ENCODE measurements at places on chromosomes 16 and 17. TPM values are rescaled to one million over a fixed set of nuclear protein-coding genes. Genes with fewer than 3 reads are reported as not detected.
A peak's percentile ranks its signal among the peaks of the same experiment; 100 is the strongest.

CACNA1H gene
- total RNA-seq: 38.1 TPM

CDH16 gene
- 0.55 TPM for total RNA-seq

TMEM238L gene
- total RNA-seq: not detected

ITGB4 gene
- total RNA-seq: 26.4 TPM

C16orf92 gene
- not detected for total RNA-seq

NAA60 gene
- 41.1 TPM for total RNA-seq

WNK4 gene
- total RNA-seq: 4.2 TPM

TEKT5 gene
- 0.52 TPM for total RNA-seq

FADS6 gene
- total RNA-seq: 0.82 TPM

MYOCD gene
- total RNA-seq: 0.07 TPM

NUPR1 gene
- total RNA-seq: 4.8 TPM

CASKIN2 gene
- total RNA-seq: 31.2 TPM

FOXC2 gene
- 11.3 TPM for total RNA-seq

RTN4RL1 gene
- 1.7 TPM for total RNA-seq

KCNH6 gene
- 9.0 TPM for total RNA-seq

ERI2 gene
- 27.7 TPM for total RNA-seq

GRCh38 chr16:53061256-53061655, 6.5 kb downstream of the CHD9 start:
- peaks cover 9% of the 10 kb centered on the region for H3K36me3 ChIP-seq
- H3K4me3 ChIP-seq: no peak overlapping the region
- no peak for DNase-seq
- peaks cover 24% of the 10 kb centered on the region for H3K4me1 ChIP-seq

GRCh38 chr16:30069611-30070462, 4.3 kb downstream of the ALDOA start:
- no peak for DNase-seq
- H3K4me3 ChIP-seq: no peak overlapping the region
- no peaks in the 10 kb centered on the region for H3K27me3 ChIP-seq
- peaks cover 27% of the 10 kb centered on the region for H3K36me3 ChIP-seq
- H3K4me1 ChIP-seq: peaks cover 12% of the 10 kb centered on the region
- peak overlapping the region; percentile 42 for H3K27ac ChIP-seq

DNA sequence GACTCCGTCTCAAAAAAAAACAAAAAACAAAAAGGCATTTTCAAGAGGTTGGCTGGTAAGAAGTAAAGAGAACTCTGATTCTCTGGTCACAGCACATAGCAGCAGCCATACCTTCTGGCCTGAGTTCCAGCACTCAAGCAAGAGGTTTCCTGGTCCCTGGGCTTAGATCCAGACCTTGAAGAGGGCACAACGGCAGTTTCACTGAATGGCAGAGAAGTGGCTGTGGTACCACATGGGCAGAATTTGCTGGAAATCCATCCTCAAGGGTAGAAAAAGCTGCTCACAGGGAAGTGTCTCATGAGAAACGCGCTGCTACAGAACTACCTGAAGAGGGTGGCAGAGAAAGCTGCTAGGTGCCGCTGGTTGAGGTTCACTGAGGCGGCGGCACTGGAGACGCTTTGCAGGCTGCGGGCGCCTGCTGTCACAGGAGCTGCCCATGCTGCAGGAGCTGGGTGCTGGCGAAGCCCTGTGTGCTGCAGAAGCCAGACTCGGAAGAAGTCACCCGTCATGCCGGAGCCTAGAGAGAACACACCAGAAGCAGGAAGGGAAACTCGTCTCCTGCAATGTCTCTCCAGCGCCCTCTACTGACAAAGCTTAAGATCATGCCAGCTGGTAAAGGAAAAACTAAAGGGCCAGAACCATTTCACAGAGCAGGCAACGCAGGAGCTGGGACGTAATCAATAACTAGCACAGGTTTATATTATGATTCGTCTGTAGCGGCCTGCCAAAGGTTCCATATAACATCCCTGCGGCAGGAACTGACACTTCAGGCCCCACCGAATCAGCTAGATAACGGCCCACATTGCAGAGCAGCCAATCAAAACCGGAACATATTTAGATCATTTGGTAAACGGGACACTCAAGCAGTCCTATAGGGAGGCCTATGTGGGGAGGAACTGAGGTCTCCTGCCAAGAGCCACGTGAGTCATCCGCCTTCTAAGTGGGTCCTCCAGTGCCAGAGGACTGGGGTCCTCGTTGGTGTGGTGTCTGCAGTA, 5.4 kb upstream of the ZNF213 start:
- H3K4me1 ChIP-seq: peaks cover 25% of the 10 kb centered on the region
- DNase-seq: no peak
- peak overlapping the region; percentile 77 for H3K4me3 ChIP-seq
- peak overlapping the region; percentile 85 for H3K27ac ChIP-seq

- H3K36me3 ChIP-seq: no peaks in the 10 kb centered on the region
- H3K27me3 ChIP-seq: peaks cover 32% of the 10 kb centered on the region
Measured at GRCh38 chr17:79420318-79421243, 190.3 kb downstream of the RBFOX3 start.

DNA sequence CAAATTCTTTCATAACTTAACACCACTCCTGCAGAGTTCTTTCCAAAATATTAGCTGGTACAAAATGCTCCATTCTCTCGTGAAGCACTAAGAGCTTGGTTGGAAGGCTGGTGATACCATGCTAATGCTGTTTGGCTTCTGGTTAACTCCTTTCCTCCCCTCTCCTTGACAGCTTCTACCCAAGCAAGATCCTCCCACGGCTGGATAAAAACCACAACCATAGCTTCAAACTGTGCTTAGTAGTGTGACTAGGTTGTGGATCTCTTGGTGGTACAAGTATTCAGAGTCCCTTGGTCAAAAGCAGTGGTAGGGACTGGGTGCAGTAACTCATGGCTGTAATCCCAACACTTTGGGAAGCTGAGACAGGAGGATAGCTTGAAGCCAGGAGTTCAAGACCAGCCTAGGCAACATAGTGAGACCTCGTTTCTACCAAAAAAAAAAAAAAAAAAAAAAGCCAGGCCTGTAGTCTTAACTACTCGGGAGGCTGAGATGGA, 2.3 kb downstream of the PHAF1 start:
- DNase-seq: no peak
- H3K36me3 ChIP-seq: peaks cover 6% of the 10 kb centered on the region
- H3K27me3 ChIP-seq: no peaks in the 10 kb centered on the region
- H3K4me1 ChIP-seq: peaks cover 19% of the 10 kb centered on the region
- peak overlapping the region; percentile 96 for H3K27ac ChIP-seq

GRCh38 chr16:53309457-53309856, 124.8 kb upstream of the RBL2 start:
- no peaks in the 10 kb centered on the region for H3K27me3 ChIP-seq
- H3K36me3 ChIP-seq: peaks cover 36% of the 10 kb centered on the region
- H3K27ac ChIP-seq: no peak overlapping the region

GRCh38 chr17:40857535-40857934, 9.5 kb downstream of the KRT12 start:
- H3K27ac ChIP-seq: peak overlapping the region; percentile 84
- H3K27me3 ChIP-seq: no peaks in the 10 kb centered on the region

DNA sequence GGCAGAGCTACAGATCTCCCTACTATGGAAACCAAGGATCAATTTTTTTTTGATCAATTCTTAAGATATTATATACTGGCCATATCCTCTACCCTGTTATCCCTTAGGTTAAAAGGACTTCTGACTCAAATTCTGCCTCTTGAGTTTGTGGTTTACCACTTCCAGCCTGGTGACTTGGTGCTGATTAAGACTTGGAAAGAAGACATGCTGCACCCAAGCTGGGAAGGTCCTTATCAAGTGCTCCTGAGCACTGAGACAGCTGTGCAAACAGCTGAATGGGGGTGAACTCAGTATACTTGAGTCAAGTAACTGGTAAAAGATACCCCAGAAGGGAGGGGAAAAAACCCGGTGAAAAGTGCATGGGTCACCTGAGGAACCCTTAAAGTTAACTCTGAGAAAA, 20.5 kb upstream of the SPACA3 start:
- H3K4me3 ChIP-seq: no peak overlapping the region
- H3K36me3 ChIP-seq: no peaks in the 10 kb centered on the region
- DNase-seq: no peak
- peaks cover 2% of the 10 kb centered on the region for H3K27me3 ChIP-seq

DNA sequence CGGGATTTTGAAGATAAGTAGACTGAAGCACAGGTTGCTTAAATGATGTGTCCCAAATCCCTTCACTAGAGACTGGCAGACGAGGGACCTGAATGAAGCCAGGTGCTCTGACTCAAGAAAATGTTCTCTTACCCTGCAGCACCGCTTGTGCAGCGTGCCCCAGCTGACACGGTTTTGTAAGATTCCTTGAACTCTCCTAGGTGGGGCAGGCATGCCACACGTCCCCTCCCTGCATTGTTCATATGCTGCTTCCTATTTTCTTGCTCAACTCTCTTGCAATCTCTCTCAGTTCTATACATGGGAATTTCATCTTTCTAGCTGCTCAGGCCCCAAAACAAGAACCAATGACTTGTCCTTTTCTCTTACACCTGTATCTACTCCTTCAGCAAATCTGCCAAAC, 22.1 kb upstream of the HNF1B start:
- no peaks in the 10 kb centered on the region for H3K4me1 ChIP-seq
- peak overlapping the region; percentile 14 for H3K4me3 ChIP-seq
- DNase-seq: no peak
- peaks cover 19% of the 10 kb centered on the region for H3K27me3 ChIP-seq
- no peaks in the 10 kb centered on the region for H3K36me3 ChIP-seq

DNA sequence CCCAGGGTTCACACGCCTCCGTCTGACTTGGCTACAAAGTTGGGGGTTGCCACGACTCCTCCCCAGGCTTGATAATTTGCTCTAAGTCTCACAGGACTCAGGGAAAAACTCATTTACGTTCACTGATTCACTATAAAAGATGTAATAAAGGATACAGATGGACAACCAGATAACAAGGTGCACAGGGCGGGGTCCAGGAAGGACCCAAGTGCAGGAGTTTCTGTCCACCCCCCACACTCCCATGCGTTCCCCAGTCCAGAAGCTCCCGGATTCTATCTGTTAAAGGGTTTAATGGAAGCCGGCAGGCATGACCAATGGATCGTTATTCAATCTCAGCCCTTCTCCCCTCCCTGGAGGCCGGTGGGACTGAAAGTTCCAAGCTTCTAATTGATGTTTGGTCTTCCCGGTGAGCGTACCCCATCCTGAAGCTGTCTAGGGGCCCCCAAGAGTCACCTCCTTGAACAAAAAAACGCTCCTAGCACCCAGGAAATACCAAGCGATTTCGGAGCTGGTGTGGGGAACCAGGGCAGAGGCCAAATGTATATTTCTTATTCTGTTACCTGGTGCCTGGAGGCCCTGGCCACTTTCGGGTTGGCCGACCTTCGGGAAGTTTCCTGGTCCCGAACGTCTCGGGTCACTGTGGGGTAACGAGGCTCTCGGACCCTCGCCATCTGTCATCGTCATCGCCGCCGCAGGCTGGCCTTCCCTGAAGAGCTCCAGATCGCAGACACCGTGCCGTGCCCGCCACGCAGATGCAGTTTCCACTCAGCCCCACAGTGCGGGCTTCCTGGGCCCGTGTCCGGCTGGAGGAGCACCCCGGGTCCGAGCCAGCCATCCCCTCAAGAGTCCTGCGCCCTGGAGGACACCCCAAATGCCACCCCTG, 13.5 kb upstream of the METRNL start:
- no peaks in the 10 kb centered on the region for H3K27me3 ChIP-seq
- no peak overlapping the region for H3K27ac ChIP-seq
- peaks cover 20% of the 10 kb centered on the region for H3K4me1 ChIP-seq
- no peak overlapping the region for H3K4me3 ChIP-seq
- H3K36me3 ChIP-seq: peaks cover 3% of the 10 kb centered on the region

DNA sequence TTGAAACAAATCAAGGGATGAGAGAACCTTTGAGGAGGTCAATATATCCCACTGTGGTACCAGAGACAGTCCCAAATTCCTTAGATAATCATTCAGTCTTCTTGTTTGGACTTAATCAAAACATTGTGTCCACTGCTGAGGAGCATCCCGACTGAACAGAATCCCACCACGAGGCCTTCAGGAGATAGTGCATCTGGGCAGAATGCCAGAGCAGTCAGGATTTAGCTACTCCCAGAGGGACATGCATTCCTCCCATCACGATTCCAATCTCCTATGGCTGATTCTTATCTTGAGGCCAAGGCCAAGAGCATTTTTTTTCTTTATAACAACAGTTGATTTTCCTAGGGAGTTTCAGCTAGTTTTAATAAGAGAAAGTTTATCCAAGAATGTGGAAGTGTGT, 87.4 kb upstream of the COX10 start:
- DNase-seq: no peak
- no peak overlapping the region for H3K27ac ChIP-seq
- no peak overlapping the region for H3K4me3 ChIP-seq
- H3K27me3 ChIP-seq: no peaks in the 10 kb centered on the region

GRCh38 chr16:20846030-20846429, 39.7 kb downstream of the REXO5 start:
- H3K27me3 ChIP-seq: no peaks in the 10 kb centered on the region
- peaks cover 5% of the 10 kb centered on the region for H3K4me1 ChIP-seq
- peaks cover 8% of the 10 kb centered on the region for H3K36me3 ChIP-seq
- H3K27ac ChIP-seq: no peak overlapping the region
- no peak overlapping the region for H3K4me3 ChIP-seq

DNA sequence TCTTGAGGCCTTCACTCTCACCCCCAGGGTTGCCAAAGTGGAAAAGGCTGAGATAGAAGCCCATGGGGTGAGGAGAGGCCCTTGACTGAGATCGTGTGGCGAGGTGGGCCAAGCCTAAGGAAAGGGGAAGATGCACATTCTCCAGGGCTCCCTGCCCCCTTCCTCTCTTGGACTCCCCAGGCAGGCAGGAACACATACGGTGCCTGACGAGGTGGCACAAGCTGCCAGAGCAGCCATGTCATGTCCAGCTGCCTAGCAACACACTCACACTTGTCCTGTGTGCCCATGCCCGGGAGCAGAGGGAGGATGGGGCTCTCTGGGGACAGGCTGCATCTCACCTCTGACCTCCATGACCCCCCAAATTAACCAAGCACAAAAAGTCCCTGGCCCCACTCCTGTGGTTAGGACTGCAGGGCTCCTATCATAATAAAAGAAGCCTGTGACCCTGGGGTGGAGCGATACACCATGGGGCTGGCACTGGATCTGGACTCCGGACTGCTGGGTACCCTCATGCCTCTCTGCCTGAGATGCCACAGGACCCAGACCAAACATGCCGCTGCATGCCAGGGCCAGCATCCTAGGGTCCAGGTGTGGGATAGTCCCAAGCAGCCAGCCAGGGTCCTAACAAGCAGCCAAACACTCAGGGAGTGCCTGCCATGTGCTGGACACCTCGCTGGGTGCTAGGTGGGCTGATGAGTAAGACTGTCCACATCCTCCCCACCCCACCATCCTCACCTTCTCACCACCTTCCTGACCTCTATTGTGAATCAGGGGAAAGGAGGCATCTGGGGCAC, 2.6 kb downstream of the GIT1 start:
- peaks cover 24% of the 10 kb centered on the region for H3K4me1 ChIP-seq
- no peaks in the 10 kb centered on the region for H3K27me3 ChIP-seq
- H3K36me3 ChIP-seq: no peaks in the 10 kb centered on the region

- DNase-seq: no peak
- no peaks in the 10 kb centered on the region for H3K36me3 ChIP-seq
Measured at GRCh38 chr17:79019261-79019631, 4.7 kb upstream of the C1QTNF1 start.

GRCh38 chr16:12011565-12011964, 35.0 kb downstream of the SNX29 start:
- H3K4me1 ChIP-seq: peaks cover 5% of the 10 kb centered on the region
- H3K27me3 ChIP-seq: no peaks in the 10 kb centered on the region
- no peak overlapping the region for H3K4me3 ChIP-seq
- no peak for DNase-seq

GRCh38 chr16:51237861-51238378, 86.8 kb upstream of the SALL1 start:
- peaks cover 8% of the 10 kb centered on the region for H3K4me1 ChIP-seq
- peaks cover 49% of the 10 kb centered on the region for H3K27me3 ChIP-seq
- no peak for DNase-seq
- no peak overlapping the region for H3K4me3 ChIP-seq
